ENCODE measurements at places on chromosomes 4 and X.

- DNase-seq = no peak
Measured at GRCh38 chrX:152927858-152928760, 30.2 kb downstream of the ZNF185 start.

- DNase-seq = no peak
Measured at GRCh38 chrX:7050271-7050670, 97.2 kb upstream of the STS start.

DNA sequence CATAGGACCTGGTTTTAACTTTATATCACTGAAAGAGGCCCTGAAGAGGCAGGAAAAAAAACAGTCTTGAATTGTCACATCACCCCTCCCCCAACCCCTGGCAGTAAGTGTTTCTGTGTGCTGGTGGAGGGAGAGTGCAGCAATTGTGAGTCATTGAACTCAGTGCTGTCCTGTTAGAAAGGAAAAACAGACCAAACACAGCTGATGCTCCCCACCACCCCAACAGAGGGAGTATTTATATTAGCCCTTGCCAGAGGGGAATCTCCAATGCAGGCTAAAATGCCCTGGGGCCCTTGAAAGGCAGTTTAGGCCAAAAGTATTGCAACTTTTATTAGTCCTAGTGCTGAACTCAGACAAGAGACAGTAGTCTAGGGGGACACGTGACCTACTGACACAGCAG lies 197.8 kb upstream of the AGTR2 start:
- no peak for DNase-seq

DNA sequence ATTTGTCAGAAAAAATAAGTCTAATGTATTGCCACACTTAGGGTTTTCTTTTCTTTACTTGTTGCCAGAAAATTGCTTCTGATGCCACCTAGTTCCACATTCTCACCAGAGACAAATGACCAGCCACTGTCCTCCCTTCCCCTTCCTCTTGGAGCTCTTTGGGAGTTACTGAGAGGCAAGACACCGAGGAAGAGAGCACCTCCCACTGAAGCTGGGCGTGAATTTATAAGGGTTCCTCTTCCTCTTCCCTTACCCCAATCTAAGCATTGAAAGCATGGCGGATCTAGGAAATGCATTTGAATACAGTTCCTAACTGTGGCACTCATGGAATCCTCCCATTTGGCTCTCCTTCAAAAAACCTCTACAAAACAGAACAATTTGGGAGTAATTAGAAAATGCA lies 30.0 kb downstream of the ANXA3 start:
- no peak for DNase-seq

DNA sequence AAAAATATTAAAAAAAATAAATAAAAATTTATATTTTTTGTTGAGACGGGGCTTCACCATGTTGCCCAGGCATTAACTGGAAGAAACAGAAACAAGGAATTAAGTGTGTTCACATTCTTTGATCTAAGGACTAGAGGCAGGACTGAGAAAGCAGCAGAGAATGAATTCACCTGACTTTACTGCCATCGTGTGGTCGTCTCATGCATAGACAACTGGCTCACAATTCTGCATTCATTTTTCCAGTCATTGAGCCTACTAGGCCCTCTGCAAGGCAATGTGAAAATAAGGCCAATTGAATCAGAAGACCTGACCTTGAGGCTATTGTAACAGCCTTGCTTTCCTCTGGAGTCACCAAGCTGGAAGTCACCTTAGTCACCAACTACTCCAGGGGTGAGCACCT lies 37.4 kb downstream of the LHFPL1 start:
- peak; percentile 64 for DNase-seq

All from left kidney (tissue), 8 donors.